ENCODE measurements at places on chromosomes 5 and 9.
A peak's percentile ranks its signal among the peaks of the same experiment; 100 is the strongest.

GRCh38 chr9:116572095-116572748 is 114.9 kb upstream of the TRIM32 start:
- DNase-seq, result peak; percentile 38

- no peak for DNase-seq
These were observed 38.0 kb upstream of the TCERG1 start for GRCh38 chr5:146409054-146409671.

GRCh38 chr5:178193251-178193809 is 6.2 kb upstream of the GMCL2 start:
- no peak for DNase-seq

DNA sequence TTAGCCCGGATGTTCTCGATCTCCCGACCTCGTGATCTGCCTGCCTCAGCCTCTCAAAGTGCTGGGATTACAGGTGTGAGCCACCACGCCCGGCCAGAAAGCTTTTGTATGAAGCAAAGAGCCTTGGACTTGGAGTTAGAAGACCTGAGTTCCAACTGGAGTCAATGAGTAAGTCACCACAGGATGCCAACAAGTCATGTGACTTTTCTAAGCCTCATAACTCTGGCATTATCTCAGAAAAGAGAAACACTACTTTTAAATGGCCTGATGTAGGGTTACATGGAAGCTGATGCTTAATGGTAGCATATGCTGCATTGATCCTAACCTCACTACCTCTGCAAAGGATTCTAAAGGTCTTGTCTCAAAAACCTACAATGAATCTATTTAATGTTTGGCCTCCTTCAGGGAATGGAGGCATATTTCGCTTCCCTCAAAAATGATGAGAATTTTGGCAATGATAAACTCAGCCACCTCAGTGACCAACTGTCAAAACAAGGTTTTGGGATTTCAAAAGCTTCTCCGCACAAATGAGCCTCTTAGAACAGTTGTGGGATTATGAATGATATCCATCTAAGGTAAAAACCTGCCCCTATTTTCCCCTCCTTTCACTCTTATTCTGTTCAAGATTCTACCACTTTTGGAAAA is 236.8 kb downstream of the ACTL7B start:
- DNase-seq, result no peak

DNA sequence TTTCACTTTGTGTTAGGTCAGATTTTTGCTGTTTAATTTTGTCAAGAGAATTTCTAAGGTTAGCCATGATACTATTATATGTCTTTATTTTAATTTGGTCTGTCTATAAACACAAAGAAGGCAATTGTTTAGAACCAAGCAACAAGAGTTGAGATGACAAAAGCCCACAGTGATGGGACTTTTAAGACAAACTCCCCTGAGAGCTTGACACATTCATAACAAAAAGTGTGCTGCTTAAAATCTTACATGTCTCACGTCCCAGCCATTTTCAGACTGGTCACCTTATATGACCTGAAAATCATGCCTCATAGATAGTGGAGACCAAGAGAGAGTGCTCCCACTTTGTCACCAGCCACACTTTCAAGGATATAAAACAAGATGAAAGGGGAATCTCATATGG is 21.6 kb upstream of the NNT start:
- no peak for DNase-seq

- DNase-seq, result no peak
These were observed 248.5 kb upstream of the IRX4 start for GRCh38 chr5:2131196-2131595.

All from RPMI8226 (cell line).